Peyer's patch (tissue), 4 donors: ENCODE measurements at places on chromosomes 2 and 18. TPM values are rescaled to one million over a fixed set of nuclear protein-coding genes. Genes with fewer than 3 reads are reported as not detected.
A peak's percentile ranks its signal among the peaks of the same experiment; 100 is the strongest.

Gene ARHGEF4
- 1.8 TPM for total RNA-seq

Gene SLC9A4
- total RNA-seq, result not detected

Gene STARD6
- total RNA-seq, result not detected

Gene HOXD12
- not detected for total RNA-seq

Gene TMEM198
- total RNA-seq, result 6.6 TPM

Gene EVA1A
- total RNA-seq, result 2.5 TPM

Gene ARMC9
- total RNA-seq, result 15.7 TPM

Gene VRK2
- 10.9 TPM for total RNA-seq

Gene CNDP1
- not detected for total RNA-seq

DNA sequence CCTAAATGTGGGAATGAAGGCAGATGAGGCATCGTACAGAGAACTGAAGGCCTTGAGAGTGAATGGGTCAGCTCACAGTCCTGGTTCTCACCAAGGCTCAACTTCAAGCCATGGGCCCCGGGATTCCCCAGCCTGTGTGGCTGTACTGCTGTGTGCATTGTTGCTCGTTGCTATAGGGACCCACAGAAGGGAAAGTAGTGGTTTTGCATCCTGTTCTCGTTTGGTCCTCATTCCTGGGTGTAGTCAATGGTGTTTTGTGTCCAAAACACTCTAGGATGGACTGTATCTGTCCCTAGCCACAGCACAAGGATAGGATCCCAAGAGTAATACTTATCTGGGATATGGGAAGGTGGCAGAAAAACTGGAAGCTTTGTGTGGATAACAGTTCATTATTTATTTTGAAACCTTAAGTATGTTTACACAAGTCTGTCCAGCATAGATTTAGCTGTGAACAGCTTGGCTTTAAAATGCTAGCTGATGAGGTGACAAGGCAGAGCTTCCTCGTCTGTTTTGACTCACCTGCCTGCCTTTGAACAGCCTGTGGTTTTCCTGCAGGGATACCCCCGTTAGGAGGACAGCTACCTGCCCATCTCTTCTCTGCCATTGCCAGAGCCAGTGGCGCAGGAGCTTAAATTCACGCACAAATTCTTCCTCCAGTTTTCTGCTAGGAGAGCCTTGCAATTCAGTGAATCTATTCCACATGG is 85.0 kb downstream of the WDSUB1 start:
- peak; percentile 59 for DNase-seq

- no peak for DNase-seq
Observed at GRCh38 chr2:149037851-149038250, 648 bp upstream of the LYPD6B start.

GRCh38 chr18:46343931-46344372 is 239.8 kb downstream of the HAUS1 start:
- DNase-seq, result peak; percentile 41

- no peak for DNase-seq
Observed at GRCh38 chr18:44569391-44570055, 111.2 kb upstream of the SETBP1 start.

- DNase-seq, result no peak
Observed at GRCh38 chr2:16138811-16139662, 198.7 kb downstream of the MYCN start.

GRCh38 chr2:47964722-47965434 is 58.6 kb upstream of the FBXO11 start:
- no peak for DNase-seq

DNA sequence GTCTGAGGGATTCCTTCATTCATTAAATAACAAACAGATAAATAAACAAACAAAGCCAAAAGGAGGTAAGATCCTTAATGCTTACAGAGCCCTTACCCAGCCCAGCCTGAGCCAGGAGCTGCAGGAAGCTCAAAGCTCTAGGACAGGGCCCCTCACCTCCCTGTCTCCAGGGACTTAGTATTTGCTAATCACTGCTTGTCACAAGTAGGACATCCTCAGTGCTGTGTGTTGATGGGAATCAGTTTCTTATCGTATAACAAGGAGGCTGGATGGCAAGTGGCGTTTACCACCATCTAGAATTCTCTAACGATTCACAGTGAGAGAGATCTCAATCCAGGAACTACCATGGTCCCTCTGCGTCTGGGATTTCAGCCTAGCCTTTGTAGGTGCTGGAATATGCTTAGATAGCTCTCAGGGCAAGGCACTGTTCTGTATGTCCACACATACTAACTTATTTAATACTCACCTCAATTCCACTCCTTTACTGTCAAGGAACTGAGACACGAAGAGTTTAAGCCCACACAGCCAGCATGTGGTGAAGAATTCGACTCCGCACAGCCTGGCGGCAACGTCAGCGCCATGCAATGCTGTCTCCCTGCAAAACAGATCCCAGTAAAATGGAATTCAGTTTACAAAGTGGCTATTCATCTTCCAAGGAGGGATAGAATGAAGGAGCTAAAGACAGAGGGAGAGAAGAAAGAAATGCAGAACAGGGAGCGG is 164.8 kb downstream of the MYCN start:
- DNase-seq, result no peak

DNA sequence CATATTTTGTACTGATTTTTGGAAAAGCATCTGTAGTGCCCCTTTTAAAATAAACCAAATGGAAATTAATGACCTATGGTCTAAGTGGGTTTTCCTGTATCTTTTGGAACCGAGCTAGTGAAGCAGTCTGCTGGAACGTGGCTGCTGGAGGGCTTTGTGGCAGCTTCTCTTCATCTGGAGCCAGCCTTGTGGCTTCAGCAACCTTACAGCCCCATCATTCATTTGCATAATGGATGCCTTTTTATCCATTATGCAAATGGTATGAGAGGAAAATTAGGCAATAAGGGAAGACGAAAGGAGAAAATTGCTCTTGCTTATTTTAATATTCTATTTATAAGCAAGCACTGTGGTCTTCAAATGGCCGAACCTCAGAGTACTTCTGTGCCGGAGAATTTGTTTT is 421.0 kb downstream of the PARD3B start:
- DNase-seq, result no peak

- DNase-seq, result no peak
Observed at GRCh38 chr2:209431701-209432100, 7.9 kb downstream of the MAP2 start.

DNA sequence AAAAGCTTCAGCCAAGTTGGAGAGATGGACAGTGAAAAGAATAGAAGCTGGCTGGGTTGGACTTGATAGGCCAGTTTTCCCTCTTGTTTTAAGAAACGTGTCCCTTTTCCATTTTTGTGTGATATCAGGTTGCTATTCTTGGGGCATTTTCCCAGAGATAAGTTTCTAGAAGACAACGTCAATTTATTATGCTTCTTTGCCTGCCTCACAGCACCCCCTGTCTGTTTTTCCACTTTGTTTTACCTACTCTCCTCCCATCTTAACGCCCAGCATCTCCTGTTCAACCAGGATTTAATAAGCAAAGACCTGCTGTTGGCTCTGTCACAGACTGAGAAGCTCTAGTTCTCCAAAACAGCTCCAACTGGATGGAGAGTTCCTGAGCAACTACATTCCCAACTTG is 317.8 kb upstream of the ZNF521 start:
- DNase-seq, result no peak

- DNase-seq, result no peak
Observed at GRCh38 chr18:9856092-9856491, 29.7 kb upstream of the TXNDC2 start.

- DNase-seq, result peak; percentile 22
Observed at GRCh38 chr2:207073801-207074678, 91.7 kb downstream of the KLF7 start.

- no peak for DNase-seq
Observed at GRCh38 chr18:23453680-23454058, 582 bp downstream of the RIOK3 start.

DNA sequence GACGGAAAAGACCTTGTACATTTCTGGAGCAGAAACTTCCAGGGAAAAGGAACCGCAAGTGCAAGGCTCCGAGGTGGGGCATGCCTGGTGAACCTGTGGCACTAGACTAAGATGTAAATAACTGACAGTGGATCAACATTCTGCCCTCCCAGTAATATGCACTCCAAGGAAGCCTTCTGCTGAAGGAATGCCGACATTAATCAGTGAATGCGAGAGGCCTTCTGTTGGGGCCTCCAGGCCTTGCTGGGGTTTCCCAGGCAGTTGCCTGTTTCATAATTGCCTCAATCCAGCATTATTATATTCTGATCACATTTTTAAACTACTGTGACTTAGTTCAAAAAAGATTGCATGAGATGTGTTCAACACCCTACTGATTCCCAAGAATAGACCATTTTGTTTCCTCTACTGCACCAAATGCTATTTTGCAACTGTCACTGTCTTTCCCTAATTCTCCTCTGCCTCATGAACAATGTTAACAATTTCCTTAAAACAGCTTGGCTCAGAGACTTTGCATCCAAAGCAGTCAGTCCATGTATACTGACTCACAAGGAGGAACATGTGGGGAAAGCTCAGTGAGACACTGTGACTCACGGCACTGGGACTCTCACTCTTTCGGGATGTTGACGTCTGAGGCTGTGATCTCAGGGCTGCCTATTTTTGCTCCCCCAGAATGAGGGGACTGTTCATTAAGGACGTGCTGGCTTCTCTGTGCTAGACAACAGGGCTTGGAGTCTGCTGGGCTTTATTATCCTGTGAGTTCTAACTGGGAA is 10.5 kb upstream of the DSG2 start:
- DNase-seq, result no peak

DNA sequence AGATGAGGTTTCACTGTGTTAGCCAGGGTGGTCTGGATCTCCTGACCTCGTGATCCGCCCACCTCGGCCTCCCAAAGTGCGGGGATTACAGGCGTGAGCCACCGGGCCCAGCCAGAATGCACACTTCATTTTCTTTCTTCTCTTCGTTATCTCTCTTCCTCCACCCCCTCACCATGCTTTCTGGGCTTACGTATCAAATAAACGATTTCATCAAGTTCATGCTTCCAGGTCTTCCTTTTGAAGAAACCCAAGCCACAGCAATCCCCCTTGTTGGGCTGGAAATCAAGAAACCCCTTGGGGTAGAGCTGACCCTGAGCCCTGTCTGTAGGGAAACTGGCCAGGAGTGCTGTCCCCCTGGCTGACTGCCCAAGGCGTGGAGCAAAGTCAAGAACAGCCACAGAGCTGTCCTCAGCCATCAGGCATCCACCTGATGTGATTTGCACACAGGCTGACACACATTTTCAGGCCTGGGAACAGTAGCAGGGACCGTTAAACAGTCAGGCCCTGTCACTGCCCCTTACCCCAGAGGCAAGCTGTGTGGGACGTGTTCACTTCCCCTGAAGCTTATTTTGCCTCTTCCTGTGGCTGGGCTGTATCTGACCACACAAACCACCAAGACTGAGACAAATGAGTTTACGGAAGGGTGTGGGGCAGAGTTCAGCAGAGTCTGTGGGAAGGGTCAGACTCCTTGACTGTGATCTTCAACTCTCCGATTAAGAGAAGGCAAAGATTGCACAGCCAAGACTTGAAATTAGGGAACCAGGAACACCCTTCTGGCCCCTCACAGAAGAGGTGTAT is 15.1 kb upstream of the NMUR1 start:
- peak; percentile 76 for DNase-seq

- no peak for DNase-seq
Observed at GRCh38 chr2:8133363-8133762, 548.5 kb upstream of the ID2 start.

DNA sequence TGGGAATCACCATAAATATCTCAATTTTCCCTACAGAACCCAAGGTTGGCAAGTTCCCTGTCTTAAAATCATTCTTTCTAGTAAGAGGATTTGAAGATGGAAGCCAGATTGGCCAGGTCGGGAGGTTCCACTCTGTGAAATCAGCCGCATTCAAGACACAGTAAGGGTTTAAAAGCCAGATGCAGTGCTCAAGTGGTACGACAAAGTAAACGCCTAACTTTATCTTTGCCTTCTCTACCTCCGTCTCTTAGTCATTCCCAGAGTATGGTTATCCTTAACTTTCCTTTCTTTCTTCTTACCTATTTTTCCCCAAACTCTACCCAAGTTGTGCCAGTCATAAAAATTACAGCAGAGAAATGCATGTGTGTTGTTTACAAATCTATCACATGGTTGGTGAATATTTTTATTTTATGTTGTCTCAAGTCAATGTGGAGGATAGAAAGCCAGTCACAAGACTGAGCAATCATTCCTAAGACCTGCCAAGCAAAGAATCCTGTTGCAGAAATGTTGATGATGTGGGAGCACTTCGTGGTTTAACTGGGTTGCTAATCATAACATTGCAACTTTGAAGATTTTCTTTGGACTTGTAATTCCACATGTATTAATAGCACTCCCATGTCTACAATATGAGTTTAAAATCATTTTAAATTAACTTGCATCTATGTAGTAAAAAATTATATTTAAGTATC is 62.6 kb downstream of the SLC40A1 start:
- no peak for DNase-seq

DNA sequence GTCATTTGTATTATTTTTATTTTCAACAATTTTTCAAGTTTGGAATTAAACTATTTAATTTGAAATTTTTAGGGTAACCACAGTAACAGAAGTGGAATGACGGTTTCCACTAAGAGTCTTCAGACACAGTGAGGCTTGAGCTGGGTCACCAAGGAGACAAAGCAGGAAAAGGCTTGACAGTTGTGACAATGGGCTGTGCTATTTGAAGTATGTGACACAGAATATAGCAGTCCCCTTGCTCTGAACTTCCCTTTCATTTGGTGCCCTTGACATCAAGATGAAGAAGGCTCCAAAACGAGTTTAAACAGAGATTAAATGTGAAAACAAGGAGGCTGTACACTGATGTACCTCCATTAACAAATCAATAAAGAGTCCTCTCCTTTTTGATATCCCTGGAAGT is 265.4 kb upstream of the DLGAP1 start:
- DNase-seq, result no peak

- no peak for DNase-seq
Observed at GRCh38 chr2:111157071-111157661, 36.5 kb downstream of the BCL2L11 start.

DNA sequence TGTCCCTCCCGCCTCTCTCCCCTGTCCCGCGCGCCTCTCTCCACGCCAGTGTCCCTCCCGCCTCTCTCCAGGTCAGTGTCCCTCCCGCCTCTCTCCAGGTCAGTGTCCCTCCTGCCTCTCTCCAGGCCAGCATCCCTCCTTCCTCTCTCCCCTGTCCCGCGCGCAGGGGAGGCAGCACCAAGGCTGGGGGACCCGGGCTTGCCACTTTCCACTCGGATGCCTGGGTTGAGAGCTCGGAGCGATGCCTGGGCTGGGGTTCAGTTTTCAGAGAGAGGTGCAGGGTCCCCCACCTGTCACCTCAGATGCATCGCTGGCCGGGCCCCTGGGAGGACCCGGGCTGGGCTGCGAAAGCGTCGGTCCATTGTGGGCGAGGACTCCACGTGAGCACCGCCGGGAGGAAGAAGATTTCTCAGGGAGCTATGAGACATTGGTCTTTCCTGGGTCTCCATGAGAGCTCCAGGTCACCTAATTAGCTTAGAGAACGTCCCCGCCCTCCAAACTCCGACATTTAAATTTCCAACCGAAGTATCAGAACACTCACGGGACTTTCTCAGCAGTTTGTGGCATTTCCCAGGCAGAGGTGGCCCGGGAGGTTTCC is 2.1 kb downstream of the FBLN7 start:
- DNase-seq, result no peak

- no peak for DNase-seq
Observed at GRCh38 chr2:143823876-143824275, 694.7 kb downstream of the ARHGAP15 start.
